ENCODE measurements at places on chromosomes 1 and 21.

DNA sequence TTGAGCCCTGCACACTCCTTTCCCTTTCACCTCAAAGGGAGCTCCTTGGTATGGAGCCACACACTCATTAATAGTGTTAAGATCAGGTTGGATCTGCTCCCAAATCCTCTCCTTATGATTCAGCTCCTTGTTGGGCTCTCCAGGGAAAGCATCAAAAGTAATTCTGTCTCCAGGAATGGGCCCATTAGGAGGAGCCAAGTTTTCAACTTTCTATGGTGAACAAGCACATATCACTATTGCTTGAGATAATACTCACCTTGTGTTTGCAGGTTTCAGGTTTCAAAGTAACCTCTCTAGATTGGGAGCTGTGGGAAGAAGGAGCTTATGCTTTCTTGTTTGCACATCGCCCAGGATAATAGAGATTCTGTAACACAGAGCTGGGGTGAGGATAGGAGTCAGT lies 164.8 kb downstream of the TNFSF18 start:
- DNase-seq = no peak

- no peak for DNase-seq
These were observed 13.1 kb upstream of the BMP8A start for GRCh38 chr1:39478126-39478915.

DNA sequence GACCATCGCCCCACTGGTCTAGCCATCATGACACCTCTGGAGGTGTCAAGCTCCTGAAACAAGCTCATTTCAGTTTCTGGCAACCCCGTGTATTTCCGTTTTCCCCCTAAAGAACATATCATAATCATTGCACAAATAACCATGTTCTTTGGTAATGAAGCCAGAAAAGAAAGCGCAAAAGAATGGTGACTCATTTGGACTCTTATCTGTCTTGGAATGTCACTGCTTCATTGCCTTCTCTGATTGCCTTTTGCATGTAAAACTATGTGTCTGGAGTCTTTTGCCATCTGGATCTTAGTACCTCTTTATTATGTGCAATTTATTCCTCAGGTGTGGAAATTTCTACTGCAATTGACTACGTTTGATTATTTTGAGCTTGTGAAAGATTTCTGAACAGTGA lies 110.5 kb downstream of the COLGALT2 start:
- no peak for DNase-seq

GRCh38 chr1:18907021-18907916 lies 4.9 kb upstream of the ALDH4A1 start:
- DNase-seq = peak; percentile 41

DNA sequence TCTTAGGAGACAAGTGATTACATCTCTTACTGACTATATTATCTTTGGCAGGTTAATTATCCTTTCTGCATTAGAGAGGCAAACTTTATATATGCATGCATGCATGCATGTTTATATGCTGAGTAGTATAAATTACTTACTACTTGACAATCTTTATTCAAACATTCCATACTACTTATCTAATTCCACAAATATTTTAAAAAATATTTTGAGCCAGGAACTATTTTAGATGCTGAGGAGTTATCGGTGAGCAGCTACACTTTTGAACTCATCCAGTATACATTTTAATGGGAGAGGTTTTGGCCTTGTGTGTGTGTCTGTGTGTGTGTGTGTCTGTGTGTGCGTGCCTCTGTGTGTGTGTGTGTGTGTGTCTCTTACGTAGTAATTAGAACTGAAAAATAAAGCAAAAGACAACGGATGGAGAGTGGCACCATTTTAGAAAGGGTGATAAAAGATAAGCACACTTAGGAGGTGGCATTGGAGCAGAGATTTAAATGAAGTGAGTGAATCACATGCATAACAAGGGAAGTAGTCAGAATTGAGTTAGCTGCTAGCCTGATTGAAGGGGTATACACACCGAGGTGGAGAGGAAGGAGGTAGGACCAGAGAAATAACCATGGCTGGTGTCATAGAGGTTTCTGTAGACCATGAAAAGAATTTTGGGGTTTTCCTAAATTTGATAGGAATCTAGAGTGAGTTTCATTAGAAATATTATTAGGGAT lies 1488.4 kb downstream of the MRPL39 start:
- DNase-seq = no peak

GRCh38 chr1:226436472-226436854 lies 28.6 kb upstream of the PARP1 start:
- DNase-seq = no peak

- DNase-seq = no peak
These were observed 448.6 kb downstream of the KIF26B start for GRCh38 chr1:245603311-245603865.
